ENCODE measurements at places on chromosomes 1 and 21.

DNA sequence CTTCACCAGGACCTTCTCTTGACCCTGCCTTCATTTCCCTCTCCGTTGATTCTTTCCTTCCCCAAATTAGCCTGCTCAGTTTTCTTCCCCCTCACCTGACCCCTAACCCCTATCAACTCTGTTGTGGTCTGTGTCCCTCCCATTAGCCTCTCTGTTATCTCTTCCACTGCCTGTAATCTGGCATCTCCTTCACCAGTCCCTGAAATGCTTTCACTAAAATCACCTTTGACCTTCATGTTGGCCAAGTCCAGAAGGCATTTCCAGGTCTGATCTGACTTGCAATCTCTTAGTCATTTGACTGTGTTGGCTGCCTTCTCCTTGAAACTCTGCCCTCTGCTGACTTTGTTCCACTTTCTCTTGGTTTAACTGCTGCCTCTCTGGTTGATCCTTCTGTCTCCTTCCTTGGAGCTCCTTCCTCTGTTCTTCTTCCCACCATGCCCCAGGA lies 28.2 kb downstream of the ATP8B2 start:
- no peak for DNase-seq

GRCh38 chr1:217614200-217614712 lies 16.6 kb downstream of the GPATCH2 start:
- DNase-seq, result no peak

GRCh38 chr1:247552231-247552630 lies 3.3 kb downstream of the GCSAML start:
- no peak for DNase-seq

GRCh38 chr1:65359888-65360287 lies 50.5 kb downstream of the DNAJC6 start:
- no peak for DNase-seq

All from NCI-H748 treated with DMSO at 0.1 percent for 48 hours (cell line).